ENCODE measurements at places on chromosomes 4 and X.

DNA sequence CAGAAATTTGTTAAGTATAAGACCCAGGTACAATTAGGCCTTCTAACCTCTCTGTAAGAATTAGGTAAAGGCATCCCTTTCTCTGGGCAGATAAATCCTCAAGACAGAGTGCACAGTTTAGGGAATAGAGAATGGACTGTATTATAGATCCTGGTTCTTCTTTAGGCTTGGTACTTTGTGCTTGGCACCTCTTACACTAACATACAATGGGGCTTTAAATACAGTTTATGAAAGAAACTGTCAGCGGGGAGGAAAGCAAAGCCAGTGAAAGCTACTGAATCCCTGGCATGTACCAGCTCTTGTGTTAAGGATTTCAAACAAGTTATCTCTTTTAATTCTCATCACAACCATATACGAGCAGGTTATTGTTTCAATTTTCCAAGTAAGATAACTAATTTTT lies 1350.0 kb downstream of the ADGRL3 start:
- no peak for DNase-seq

DNA sequence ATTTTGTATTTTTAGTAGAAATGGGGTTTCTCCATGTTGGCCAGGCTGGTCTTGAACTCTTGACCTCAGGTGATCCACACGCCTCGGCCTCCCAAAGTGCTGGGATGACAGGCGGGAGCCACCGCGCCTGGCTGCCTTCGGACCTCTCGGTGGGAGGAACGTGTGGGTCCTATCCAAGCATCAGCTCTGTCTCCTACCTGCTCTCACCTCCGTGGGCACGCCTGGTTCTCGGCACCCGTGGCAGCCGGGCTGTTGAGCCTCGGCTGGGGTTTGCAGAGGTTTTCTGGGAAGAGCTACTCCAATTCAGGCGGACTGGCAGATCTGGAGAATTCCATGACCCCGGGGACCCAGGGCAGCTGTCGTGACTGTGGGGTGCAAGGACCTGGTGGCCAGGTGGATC lies 23.6 kb upstream of the PPP2R3B start:
- no peak for DNase-seq

GRCh38 chrX:110408949-110409588 lies 50.4 kb downstream of the RTL9 start:
- no peak for DNase-seq

DNA sequence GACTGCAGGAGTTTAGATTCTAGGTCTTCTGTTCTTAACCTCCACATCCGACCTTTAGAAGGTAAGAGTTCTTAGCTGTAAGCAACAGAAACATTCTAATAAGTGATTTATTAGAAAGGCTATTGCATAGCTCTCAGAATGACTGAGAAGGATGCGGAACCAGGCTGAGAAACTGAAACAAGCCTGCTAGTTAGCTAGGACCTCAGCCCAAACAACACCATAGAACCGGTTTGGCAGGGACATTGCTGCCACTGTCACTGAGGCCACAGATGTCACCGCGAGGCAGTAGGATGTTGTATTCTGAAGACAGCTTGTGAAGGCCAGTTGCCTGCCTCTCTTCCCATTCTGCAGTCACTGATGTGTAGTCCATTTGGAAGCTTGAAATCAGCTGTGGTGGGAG lies 160.0 kb upstream of the ARX start:
- no peak for DNase-seq

DNA sequence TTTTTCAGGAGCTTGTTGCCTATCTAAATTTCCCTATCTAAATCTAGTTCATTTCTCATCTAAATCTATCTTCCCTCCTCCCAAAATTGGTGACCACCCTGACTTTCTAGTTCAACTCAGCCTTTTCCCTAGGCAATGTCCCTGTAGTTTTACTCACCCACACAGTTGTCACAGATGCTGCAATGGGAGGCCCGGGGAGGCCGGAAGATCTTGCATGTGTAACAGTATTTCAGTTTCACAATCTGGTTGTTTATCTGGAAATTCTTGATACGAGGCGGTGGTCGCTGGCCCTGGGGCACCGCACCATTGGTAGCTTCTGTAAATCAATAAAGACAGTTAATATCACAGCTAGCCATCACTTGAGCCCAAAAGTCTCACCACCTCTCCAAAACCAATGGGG lies 20.2 kb downstream of the ZDHHC9 start:
- no peak for DNase-seq

- no peak for DNase-seq
Measured at GRCh38 chr4:185165605-185166063, 22.6 kb downstream of the SLC25A4 start.

DNA sequence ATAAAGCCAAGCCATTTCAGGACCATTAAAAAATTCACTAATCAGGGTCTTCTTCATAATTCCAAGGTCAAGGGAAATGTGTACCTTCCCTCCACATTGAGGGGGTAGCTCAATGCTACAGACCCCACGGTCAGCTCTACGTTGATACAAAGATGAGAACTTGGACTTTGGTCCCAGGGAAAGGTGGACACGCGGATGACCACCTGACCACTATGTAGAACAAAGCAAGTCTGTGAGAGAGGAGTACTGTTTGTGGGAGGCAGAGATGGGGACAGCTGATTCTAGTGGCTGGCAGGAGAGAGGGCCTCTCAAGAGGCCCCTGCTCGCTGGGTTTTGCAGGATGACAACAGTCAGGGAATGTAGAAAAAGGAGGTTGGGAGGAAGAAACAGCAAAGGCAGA lies 58.0 kb downstream of the SLC2A9 start:
- DNase-seq = no peak
